ENCODE measurements at places on chromosomes 5 and 9. TPM values are rescaled to one million over a fixed set of nuclear protein-coding genes. Genes with fewer than 3 reads are reported as not detected.

DNA sequence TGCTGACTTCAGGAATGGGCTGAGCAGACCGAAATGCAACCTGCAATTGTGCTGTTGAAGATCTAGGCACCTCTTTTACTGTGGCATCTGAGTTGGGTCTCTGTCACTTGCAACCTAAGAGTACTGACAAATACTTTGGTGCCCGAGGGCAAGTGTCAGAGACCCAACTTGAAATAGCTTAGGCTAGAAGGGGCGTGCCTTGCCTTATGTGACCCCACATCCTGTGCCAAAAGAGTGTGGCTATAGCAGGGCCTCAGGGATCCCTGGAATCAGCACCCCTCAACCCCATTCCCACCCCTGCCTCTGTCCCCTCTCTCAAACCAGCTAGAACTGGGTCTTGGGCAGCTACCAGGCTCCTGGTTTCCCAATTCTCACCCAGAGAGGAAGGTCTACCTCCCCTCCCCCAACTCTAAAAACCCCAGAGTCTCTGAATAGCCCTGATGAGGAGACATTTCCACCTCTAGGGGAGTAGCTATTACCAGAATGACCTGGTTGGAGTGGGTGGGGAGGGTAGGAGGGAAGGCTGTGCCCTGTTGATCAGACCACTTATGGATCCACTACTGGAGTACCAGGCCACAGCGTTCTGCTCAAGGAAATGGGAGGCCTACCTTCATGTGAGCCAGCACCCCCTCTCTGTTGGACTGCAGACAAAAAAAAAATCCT is 17.5 kb downstream of the RAI14 start:
- no peak for DNase-seq

- no peak for DNase-seq
Measured at GRCh38 chr5:173883347-173883924, 4.7 kb upstream of the CPEB4 start.

- no peak for DNase-seq
Measured at GRCh38 chr9:124652615-124653393, 118.3 kb downstream of the NR6A1 start.

DNA sequence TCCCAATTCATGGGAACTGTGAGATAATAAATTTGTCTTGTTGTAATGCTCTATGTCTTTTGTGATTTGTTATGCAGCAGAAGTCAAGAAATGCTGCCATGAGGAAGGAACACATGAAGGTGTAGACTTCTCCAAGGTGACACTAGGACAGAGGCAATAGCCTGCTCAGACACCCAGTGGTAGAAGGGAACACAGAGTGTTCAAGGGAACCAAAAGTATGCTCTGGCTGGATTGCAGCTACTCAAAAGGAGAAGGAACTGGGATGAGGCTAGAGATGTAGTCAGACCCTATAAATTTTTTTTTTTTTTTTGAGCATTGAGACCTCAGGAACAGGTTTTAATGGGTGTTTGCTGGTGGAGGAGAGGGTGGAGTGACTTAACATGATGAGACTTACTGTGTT is 232.5 kb downstream of the PARP8 start:
- no peak for DNase-seq

CDH10 gene
- total RNA-seq, result 0.13 TPM

FOXD4 gene
- total RNA-seq, result not detected
